ENCODE measurements at places on chromosomes 7 and 10.

GRCh38 chr7:40230101-40230500 is 95.3 kb downstream of the SUGCT start:
- peak; percentile 87 for DNase-seq

DNA sequence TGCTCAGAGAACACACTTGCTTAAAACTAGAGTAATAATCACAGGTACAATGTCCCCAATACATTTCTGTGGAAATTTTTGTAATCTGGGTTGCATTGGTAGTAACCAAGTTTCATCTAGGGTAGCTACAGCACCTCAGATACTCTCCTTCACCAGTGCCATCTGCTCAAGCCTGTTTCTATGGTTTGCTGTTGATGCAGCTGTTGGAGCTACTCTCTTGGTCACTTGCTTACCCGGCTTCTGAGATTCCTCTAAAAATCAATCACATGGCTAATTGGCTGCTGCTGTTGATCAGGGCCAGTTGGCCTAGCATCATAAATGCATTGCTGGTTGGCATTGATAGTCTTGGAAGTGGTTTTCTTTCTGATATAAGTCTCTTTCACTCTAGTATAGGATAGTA is 220.8 kb downstream of the BICC1 start:
- DNase-seq: no peak

GRCh38 chr7:150955519-150956394 is 22.4 kb downstream of the KCNH2 start:
- no peak for DNase-seq

DNA sequence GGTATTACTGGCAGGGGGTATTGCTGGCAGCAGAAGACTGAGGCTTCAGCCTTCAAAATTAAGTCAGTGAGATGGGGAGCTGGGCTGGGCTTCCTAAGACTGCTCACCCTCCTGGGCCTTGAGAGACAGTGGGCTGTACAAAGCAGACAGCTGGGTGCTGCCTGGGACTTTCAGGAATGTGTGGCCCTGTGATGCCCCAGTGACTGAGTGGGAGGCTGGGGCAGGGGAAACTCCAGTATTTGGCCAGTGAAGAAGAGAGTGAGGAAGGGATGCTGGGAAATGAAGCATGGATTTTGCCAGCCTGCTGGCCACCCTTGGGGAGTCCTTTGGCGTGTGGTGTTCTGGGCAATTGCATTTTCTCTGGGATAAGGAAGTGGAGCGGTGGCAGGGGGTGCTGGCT is 442 bp downstream of the ANKRD2 start:
- no peak for DNase-seq

DNA sequence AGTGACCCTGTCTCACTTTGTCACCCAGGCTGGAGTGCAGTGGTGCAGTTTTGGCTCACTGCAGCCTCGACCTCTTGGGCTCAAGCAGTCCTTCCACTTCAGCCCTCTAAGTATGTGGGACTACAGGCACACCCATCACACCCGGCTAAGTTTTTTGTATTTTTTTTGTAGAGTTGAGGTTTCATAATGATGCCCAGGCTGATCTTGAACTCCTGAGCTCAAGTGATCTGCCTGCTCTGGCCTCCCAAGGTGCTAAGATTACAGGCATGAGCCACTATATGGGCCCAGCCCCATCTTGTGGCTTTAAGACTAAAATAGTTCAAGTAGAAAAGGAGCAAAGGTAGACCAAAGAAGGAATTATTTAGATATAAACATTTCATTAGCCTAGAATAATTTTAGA is 65.5 kb downstream of the MLLT10 start:
- DNase-seq: no peak

- no peak for DNase-seq
Observed at GRCh38 chr7:20862554-20862953, 75.9 kb upstream of the SP8 start.

DNA sequence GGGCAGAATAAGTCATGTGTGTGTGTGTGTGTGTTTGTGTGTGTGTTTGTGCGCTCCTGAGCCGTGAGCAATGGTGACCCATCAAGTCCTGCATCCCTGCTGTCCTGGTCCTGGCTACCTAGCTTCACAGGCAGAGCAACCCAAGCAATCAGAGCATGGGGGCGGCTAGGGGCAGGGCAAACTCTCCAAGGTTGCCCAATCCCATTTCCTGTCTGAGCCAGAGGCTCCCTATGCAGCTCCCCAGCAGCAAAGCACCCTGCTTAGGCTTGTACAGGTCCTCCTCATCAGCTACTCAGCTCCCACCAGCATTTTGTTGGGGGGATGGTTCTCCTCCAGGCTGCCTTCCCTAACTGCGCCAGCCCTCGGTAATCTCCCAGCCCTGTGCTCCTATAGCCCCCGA is 31.1 kb upstream of the CRHR2 start:
- DNase-seq: peak; percentile 18

DNA sequence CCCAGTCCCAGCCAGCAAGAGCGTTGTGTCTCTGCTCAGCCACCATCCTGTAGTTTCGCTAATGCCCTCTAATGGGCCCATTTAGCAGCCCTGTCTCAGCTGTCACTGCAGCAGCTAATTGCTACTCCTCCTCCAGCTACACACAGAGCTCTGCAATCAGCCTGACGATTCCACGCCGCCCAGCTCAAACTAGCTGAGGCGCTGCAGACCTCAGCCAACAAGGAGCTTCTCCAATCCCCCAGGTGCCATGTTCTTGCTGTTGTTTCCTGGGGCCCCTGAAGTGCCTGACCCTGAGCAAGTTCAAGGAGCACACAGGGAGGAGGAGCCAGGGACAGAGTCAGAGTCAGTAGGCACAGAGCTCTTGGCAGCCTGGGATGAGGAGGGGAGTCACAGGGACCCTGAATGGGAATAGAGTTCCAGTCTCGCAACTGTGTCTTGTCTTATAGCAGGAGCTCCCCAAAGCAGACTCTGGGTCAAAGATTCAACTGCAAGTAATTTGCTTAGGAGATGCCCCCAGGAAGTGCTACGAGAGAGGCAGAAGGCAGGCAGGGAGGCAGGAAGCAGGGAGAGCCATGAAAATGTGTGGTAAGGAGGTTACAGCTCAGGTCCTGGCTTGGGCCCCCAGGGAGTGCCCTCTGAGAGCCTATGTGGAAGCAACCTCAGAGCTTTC is 135.8 kb upstream of the UNC5B start:
- no peak for DNase-seq

GRCh38 chr7:33494474-33494873 is 365.1 kb downstream of the BBS9 start:
- no peak for DNase-seq

- no peak for DNase-seq
Observed at GRCh38 chr10:77333610-77334340, 303.8 kb downstream of the KCNMA1 start.

- DNase-seq: peak; percentile 9
Observed at GRCh38 chr7:50940621-50941020, 157.9 kb upstream of the GRB10 start.

DNA sequence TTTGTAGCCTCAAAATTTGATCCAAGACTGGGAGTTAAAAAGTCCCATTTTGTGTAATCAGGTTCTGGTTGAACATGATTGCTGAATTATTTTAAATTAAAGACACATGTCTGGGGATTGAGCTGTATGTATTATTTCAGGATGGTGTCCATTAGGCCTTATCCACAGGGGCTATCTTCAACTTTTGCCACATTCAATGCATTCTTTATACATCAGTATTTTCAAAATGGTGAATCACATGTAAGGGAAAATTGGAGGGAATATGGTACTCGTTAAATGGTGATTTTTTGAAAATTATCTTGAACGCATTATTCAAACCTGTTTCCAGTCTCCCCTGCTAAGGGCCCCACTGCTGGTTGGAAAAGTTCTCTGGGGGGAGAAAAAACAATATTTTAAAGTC is 367.7 kb upstream of the NPVF start:
- DNase-seq: no peak

DNA sequence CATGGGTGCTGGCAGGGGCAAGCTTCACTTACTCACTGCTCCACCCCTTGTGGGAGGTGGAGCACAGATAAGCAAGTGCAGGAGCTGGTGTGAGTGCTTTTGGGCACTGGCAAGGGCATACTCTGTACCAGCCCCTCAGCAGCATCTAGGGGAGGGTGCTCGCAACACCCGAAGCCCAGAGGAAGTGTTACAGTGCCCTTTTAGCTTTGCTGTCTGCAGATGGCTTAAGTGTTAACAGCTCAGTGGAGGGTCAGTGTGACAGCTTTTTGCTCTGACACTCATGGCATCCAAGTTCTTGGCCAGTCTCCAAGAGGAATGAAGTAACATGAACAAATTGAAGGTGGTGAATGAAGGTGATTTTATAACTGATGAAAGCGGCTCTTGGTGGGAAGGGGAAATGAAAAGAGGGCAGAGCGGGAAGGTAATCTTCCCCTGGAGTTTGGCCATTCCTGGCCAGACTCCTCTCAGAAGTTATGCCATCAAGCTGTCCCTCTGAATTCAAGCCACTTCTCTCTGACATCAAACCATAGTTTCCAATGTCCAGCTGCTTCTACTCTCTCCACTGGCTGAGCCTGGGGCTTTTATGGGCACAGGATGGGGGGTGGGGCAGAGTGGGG is 862.5 kb downstream of the KCNMA1 start:
- no peak for DNase-seq

- no peak for DNase-seq
Observed at GRCh38 chr10:102819054-102819453, 18.2 kb downstream of the CYP17A1 start.

DNA sequence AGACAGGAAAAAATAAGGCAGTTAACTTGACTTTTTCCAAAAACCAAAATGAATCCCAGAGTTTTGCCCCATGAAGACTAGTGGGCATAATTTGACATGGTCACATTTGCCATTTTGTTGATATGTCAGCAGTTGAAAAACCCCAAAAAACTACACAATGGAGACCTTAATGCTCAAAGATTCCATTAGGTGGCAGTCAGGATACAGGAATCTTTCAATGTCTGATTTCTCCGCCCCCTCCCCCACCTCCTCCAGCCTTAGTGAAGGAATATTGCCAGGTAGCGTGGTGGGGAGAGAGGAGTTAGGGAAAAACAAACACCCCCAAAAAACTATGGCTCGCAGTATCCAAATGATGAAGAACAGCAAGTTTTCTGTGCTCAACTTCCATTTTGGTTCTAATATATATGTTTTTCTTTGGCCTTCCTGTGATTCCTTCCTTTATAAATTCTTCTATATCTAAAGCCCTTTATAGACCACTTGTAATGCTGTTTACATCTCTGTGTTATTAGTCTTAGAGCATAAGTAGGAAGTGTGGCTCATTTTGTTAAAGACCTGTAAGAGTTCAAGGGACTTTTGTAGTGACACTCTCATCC is 6.7 kb upstream of the SMNDC1 start:
- peak; percentile 74 for DNase-seq

GRCh38 chr10:16996530-16996964 is 133.1 kb downstream of the CUBN start:
- peak; percentile 85 for DNase-seq

- peak; percentile 28 for DNase-seq
Observed at GRCh38 chr7:128902761-128903585, 7.5 kb downstream of the KCP start.

DNA sequence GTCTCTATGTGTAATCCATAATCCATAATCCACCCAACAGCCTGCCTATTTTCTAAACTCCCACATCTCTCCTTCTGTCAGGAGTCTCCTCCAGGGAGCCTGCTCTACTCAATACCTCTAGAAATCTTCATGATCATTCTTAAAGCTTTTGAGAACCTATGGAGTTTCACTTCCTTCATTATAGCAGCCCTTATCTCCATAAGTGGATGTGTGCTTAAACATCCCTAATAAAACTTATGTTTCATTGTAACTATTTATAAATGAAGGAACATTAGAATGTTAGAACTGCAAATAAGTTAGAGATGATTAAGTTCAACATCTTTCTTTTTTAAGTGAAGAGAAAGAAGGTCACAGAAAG is 8.5 kb downstream of the CPED1 start:
- DNase-seq: no peak

GRCh38 chr7:80279760-80280159 is 145.1 kb downstream of the GNAI1 start:
- DNase-seq: no peak

- DNase-seq: peak; percentile 22
Observed at GRCh38 chr10:22683140-22683389, 31.3 kb downstream of the PIP4K2A start.

Data from cardiac fibroblast (primary cell).